IMR-90 (cell line): ENCODE measurements at places on chromosomes 13 and 19. TPM values are rescaled to one million over a fixed set of nuclear protein-coding genes. Genes with fewer than 3 reads are reported as not detected.

Gene PSG1
- 0.90 and 1.1 TPM in 2 replicates for total RNA-seq

Gene PTGER1
- 0.28 and 0.54 TPM in 2 replicates for total RNA-seq

Gene RAB8A
- total RNA-seq = 135 and 158 TPM in 2 replicates

Gene CRX
- total RNA-seq = not detected in 2 replicates

Gene TNFSF9
- total RNA-seq = not detected in 2 replicates

Gene TEX29
- not detected in 2 replicates for total RNA-seq

Gene CEACAM4
- total RNA-seq = not detected in 2 replicates
